ENCODE measurements at places on chromosomes 1 and 21.
A peak's percentile ranks its signal among the peaks of the same experiment; 100 is the strongest.

DNA sequence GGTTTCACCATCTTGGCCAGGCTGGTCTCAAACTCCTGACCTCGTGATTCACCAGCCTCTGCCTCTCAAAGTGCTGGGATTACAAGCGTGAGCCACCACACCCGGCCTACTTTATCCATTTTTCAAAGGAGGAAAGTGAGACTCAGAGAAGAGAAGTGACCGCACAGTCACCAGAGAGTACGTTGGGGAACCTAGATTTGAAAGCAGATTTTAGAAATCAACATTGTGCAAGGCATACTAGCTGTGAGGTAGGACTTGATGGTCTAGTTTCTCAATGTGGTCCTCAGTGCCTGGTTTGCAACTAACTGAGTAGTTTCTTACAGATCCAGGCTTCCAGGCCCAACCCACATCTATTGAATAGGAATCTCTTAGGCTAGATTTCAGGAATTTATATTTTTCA is 1.7 kb upstream of the PRCC start:
- DNase-seq = no peak

DNA sequence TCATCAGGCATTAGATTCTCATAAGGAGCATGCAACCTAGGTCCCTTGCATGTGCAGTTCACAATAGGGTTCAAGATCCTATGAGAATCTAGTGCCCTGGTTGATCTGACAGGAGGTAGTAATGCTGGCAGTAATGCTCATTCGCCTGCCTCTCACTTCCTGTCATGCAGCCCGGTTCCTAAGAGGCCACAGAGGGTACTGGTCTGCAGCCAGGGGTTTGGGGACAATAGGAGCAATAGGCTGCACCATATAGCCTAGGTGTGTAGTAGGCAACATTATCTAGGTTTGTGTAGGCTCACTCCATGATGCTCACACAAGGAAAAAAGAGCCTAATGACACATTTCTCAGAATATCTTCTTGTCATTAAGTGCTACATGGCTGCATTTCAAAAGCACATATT is 25.8 kb downstream of the CFHR5 start:
- no peak for DNase-seq

DNA sequence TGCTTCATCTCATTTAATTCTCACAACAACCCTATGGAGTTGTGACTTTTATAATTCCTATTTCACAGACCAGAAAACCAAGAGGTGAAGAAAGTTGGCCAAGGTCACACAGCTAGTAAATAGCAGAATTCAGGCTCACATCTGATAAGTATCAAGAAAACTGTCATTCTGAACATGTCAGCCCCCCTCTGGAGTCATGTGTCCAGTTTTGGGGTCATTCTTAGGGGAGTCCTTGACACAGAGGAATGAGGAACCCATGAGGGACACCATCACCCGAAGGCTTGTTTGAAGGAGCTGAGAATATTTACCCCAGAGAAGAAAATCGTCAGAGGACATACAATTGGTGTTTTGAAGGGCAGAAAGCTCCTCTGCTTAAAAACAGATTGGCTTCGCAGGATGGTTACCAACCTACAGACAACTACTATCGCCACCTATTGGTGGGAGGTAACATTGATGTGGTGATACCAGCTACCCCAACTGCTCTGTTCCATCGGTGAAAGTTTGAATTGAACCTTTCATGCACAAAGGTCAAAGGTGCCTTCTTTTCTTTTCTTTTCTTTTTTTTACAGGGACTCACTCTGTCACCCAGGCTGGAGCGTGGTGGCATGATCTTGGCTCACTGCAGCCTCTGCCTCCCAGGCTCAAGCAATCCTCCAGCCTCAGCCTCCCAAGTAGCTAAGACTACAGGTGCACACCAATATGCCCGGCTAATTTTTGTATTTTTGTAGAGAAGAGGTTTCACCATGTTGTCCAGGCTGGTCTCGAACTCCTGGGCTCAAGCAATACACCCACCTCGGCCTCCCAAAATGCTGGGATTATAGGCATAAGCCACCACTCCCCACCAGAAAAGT is 31.3 kb downstream of the NCMAP start:
- DNase-seq = peak; percentile 27

DNA sequence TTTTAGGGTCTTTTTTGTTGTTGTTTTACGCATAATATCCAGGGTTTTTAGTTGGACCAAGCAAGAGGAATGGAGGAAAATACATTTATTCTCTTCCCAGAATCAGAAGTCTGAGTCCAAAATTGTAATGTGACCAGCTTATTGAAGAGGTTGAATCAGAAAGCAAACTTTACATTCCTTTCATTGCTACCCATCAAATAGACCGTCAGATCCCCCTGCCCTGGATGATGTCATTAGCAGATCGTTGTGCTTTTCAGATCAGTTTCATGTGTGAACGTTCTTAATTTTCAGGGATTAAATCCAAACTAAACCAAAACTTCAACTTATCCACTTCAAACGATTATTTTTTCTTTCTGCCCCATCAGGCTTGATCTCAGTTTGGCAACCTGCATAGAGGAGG is 85.7 kb upstream of the NGF start:
- no peak for DNase-seq

DNA sequence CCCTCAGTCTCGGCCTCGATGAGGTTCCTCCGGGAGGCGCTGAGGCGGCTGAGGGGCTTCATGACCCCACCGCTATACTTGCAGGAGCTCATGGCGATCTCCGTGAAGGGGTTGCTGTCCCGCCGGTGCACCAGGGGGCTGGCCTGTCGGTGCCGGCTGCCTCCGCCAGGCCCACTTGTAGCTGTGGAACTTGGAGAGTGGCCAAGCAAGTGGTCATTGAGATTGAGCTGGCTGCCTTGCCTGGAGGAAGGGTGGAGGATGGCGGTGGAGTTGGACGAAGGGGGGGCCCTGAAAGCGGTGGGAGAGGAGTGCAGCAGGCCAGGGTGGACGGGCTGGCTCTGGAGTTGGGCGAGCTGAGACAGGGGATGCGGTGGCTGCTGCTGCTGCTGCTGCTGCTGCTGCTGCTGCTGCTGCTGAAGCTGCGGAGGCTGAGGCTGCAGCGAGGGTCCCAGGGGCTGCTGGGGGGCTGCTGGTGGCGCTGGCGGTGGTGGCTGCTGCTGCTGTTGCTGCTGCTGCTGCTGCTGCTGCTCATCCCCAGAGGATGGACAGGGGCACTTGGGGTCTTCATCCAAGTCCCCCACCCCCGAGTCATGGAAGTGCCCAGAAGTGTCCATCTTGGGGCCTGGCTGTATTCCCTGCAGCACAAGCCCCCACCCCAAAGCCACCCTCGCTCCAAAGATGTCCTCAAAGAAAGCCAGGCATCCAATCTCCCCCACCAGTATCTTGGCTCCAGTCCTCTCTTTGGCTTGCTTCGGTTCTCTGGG is 548 bp downstream of the KCNN3 start:
- no peak for DNase-seq

DNA sequence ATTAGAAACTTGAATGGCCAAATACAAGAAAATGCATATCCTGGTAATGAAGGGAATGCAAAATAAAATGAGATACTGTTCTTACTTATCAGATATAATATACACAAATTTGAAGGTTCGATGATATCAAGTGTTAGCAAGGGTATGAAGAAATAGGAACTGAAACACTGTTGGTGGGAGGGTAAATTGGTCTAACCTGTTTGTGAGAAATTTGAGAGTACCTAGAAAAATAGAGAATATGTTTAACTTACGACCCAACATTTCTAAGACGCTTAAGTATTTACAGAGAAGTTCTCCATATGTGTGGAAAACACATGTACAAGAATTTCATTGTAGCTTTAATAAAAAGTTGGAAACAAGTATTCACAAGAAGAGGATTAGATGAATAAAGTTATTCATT is 25.9 kb downstream of the ATG4C start:
- no peak for DNase-seq

DNA sequence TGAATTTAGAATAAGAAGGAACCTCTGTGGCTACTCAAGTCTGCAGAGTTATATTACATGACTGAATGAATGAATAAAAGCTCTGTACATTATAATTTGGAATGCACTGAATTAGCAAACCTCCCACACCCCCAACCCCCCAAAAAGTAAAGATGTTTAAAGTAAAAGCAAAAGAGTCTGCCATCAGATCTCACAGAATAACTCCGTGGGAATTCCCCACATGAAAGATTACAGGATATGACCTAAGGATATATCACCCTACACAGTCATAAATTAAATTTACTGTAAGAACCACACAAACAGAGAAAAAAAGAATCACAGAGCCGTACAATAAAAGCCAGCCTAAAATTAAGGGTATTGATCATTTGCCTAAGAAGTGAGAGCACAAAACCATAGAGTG is 587.3 kb downstream of the PTPRC start:
- DNase-seq = peak; percentile 5

GRCh38 chr1:172383536-172383935 is 36.9 kb upstream of the C1orf105 start:
- DNase-seq = peak; percentile 27

GRCh38 chr21:32246571-32247140 is 32.2 kb downstream of the MIS18A start:
- DNase-seq = no peak

GRCh38 chr1:20609541-20609940 is 20.6 kb downstream of the CDA start:
- DNase-seq = no peak

GRCh38 chr1:10710489-10710888 is 86.0 kb downstream of the CASZ1 start:
- no peak for DNase-seq

DNA sequence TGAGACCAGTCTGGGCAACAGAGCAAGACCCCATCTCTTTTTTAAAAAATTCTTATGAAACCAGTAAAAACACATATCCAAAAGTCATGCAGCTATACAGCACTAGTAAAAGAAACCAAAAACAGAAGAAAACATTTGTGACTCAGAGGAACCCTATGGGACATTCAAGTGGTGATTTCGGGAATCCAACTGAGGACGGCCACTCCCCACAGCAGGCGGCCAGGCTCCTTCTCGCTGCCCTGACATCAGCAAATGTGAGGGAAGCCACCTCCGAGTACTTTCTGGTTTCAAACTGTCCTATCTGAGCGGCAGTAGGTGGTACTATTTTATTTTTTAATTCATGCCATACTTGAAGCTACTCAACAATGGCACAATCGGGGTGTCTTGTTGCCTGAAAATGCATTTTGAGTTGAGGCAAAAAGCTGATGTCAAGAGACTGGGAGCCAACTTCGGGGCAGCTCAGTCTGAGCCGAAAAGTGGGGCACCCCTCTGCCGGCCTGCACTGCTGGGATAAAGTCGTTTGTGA is 3.3 kb downstream of the SUMO3 start:
- no peak for DNase-seq

- DNase-seq = no peak
Observed at GRCh38 chr1:91383456-91383855, 21.2 kb downstream of the HFM1 start.

DNA sequence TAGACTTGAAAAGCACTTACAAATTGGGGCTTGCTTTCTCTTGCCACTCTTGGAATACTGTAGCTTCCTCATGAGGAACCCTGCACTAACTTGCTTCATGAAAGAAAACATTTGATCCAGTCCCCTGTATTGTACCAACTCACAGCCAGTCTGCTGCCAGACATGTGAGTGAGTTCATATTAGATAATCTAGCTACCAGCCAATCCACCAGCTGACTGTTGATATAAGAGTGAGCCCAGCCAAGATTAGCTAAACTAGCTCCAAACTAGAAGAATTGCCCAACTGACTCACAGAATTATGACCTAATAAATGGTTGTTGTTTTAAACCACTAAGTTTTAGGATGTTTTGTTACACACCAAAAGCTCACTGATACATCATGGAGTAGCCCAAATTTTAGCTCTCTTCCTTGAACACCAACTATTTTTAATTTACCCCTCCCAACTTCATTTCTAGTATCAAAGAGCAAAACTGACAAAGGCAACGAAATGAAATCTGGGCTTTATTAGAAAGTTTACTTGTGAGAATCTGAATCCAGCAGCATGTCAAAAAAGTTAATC is 6.6 kb upstream of the RGS8 start:
- no peak for DNase-seq

- DNase-seq = no peak
Observed at GRCh38 chr1:3610527-3611169, 660 bp downstream of the MEGF6 start.

Measured in GM04504 (cell line).